ENCODE measurements at places on chromosomes 4 and X.

DNA sequence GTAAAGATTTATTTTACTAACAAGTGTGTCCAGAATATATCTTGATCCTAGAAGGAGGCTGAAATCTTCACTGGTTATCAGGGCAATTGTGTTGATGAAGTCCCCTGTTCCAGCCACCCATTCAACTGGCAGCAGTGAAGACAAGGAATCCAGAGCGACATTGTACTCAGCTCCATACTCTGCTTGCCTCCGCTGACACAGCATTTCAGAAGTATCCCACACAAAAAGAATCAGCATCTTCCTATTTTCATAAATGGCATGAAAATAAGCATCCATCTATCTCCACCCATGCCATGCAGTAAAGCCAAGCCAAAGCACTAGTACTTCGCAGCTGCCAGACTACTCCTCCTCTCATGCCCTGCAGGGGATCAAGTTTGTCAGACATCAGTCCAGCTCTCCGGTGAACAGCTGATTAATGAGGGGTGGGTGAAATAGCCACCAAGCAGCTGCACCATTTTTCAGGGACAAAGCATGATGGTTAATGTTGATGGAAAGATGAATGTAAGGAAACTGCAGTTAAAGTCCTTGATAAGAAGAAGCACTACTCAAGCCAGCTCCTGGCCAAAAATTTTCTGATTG is 54.0 kb downstream of the COL25A1 start:
- DNase-seq: no peak

- DNase-seq: no peak
Measured at GRCh38 chr4:158826057-158826456, 57.2 kb downstream of the FNIP2 start.

DNA sequence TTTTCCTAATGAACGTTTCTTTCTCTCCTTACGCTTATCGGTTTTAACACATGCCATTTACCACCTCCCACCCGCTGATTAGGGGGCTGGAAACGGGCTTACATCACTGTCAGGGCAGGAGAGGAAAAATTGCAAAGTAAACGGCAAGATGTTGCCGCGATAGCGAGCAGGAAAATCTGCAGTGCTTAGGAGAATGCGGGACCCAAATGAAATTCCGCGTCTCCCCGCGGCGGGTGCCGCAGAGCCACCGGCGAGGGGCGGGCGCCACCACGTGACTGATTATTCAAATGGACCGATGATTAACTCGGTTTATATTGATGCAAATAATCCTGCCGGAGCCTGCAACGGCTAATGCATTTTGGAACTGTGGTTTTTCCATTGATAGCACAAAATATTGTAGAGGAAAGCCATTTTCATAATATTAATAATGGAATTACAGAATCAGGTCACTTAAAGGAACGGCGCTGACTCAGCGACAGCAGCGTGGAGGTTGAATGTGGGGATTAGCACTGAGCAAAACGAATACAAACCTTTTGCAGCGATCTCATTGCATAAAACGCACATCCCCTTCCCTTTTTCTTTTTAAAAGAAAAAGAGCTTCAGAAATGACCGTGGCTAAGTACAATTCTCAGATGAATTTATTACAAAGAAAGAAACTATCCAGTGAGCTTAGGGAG is 224.2 kb downstream of the STIM2 start:
- no peak for DNase-seq

DNA sequence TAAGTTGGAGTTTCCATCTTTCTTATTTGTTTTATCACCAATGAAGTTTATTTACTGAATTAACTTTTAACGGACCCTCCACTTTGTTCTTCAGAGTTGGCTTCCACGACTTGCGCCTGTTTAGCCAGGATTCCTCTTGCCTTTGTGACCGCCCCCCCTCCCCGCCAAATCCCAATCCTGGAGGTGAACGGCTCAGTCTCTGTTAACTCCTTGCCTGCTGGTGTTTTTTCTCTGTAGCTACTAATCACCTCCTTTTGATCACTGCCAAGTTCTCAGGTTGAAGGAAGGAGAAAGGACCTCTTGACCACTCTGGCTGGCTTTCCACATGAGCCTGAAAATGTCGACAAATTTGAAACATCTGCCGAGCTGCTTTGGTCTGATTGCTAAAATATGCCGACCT is 46.8 kb upstream of the BCOR start:
- DNase-seq: no peak

DNA sequence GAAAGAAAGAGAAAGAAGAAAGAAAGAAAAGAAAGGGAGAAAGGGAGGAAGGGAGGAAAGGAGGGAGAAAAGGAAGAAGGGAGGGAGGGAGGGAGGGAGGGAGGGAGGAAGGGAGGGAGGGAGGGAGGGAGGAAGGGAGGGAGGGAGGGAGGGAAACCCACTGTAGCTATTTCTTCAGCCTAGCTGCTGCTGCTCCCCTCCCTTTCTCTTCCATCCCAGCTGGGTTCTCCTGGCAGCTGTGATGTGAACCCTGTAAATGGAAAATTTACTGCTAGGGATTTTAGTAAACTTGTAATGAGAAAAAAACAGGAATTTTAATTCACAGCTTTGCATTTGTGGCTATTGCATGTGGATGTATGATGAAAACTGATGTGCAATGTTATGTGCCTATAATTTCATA is 8.0 kb downstream of the NR0B1 start:
- DNase-seq: no peak

GRCh38 chr4:101471201-101471600 is 123.9 kb upstream of the PPP3CA start:
- DNase-seq: no peak

GRCh38 chr4:140743194-140743931 is 12.8 kb downstream of the TBC1D9 start:
- DNase-seq: no peak

DNA sequence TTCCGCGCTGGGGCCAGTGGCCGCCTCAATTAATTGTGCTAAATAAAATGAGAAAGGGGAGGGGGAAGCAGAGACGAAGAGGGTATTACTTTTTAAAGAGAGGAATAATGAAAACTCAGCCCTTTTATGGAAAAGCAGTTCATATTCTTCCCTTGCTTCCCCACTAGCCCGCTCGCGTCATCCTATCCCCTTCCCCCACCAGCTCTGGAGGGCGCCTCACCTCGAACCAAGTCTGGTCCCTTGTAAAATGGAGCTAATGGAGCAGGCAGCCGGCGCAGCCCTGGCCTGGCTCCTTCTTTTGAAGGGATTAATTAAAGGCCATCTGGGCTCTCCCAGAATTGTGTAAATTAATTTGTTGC is 511 bp upstream of the NKX6-1 start:
- no peak for DNase-seq

DNA sequence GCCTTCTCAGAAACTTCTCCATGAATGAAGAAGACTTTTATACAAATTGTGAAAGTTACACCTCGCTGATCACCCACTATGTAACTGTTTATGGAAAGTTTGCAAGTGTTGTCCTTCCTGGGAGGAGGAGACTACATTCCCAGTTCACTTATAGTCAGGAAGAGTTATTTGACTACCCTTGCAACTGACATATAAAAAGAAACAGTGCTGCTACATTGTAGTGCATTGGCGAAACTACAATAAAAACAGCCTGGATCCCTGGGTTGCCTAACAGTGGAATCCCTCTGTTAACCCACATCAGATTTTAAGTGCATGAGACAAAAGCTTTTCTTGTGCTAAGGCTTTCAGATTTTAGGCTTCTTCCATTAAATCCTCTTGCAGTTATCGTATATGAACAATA is 30.4 kb downstream of the MAGEB10 start:
- no peak for DNase-seq

DNA sequence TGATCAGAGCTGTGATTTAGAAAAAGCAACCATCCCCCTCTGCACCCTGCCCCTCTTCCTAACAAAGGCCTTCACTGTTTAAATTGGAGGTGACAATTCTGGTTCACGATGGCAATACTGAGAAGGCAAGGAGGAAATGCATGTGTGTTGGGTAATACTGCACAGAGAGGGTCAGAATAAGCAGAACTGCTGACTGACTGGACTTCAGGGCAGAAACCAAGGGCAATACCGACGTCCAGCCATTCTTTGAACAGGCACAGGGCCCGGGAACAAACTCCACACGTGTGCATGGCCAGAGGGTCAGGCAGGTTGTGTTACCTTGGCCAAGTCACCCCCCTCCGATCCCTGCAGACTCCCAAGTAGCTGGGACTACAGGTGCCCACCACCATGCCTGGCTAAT is 6.0 kb downstream of the ACSL1 start:
- no peak for DNase-seq

- DNase-seq: no peak
Measured at GRCh38 chrX:121122332-121122731, 74.9 kb downstream of the GLUD2 start.

- DNase-seq: no peak
Measured at GRCh38 chr4:88606832-88607231, 14.6 kb downstream of the HERC3 start.

DNA sequence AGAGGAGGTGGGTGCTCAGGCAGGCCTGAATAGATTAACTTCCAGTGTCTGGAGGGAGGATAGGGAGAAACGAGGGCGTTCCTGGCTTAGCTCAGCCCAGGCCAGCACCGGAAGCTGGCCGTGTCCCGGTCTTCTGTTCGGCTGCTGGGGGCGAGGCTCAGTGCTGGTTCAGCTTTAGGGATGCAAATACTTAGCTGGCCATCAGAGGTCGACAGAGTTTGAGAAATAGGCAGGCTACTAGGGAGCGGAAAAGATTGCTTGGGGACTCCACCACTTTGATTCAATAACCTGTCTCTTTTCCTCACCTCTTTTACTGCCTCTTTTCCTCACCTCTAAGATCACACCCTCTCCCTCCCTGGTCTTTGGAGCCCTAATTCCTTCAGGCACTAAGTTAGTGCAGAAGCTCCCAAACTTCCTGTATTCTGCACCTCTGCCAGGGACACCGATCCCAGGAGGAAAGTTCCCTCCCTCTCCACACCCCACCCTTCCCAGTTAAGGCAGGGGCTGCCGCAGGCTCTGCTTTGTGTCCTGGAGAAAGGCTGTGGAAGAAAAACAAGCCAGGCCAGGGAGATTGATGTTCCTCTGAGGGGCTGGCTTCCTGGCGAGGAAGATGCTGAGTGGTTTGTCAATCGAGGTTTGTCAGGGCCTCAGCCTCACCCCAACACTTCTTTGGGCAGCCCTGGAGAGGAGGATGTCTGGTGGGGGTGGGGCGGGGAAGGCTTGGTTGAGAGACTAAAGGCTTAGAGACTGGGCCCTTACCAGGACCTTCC is 6.0 kb upstream of the EFNB1 start:
- peak; percentile 13 for DNase-seq

DNA sequence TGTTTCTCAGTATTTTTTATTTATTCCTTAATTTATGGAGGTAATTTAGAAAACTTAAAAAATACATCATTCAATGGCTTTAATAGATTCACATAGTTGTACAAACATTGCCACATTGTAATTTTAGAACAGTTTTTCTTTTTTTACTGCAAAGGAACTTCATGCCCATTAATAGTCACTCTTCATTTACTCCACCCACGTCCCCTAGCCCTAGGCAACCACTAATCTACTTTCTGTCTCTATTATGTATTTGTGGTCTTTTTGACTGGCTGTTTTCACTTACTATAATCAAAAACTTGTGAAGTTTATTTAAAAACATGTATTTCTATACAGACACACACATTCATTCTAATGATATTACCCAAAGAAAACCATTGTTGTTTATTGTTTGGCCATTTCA is 664.8 kb downstream of the GRID2 start:
- no peak for DNase-seq

GRCh38 chrX:103356130-103356798 is at the start of gene TCEAL9:
TCEAL9 (plus strand) TSS chrX:103356506; CDS start chrX:103357685, 1,179 bp downstream.
- DNase-seq: no peak

- peak; percentile 76 for DNase-seq
Measured at GRCh38 chr4:1216869-1217294, 32.0 kb downstream of the CTBP1 start.

DNA sequence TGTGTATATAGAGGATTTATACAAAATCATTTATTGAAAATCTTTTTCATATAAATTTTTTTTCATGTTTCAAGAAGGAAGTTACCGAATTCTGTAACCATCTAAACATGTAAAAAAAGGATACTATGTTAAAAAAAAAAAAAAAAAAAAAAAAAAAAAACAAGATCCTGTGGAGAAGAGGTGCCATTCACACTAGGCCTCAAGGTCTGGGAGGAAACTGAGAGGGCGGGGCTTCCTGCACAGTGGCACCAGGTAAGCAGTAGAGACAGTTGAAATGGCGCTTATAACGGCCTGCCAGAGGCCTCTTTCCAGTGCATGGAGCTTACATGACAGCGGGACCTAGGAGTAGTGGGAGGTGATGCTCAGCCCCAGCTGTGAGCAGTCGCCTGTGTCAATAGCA is 17.5 kb downstream of the TRAPPC2 start:
- no peak for DNase-seq

- DNase-seq: no peak
Measured at GRCh38 chr4:186341655-186342054, 75.7 kb downstream of the F11 start.

- no peak for DNase-seq
Measured at GRCh38 chr4:74667438-74667837, 126.9 kb downstream of the BTC start.

DNA sequence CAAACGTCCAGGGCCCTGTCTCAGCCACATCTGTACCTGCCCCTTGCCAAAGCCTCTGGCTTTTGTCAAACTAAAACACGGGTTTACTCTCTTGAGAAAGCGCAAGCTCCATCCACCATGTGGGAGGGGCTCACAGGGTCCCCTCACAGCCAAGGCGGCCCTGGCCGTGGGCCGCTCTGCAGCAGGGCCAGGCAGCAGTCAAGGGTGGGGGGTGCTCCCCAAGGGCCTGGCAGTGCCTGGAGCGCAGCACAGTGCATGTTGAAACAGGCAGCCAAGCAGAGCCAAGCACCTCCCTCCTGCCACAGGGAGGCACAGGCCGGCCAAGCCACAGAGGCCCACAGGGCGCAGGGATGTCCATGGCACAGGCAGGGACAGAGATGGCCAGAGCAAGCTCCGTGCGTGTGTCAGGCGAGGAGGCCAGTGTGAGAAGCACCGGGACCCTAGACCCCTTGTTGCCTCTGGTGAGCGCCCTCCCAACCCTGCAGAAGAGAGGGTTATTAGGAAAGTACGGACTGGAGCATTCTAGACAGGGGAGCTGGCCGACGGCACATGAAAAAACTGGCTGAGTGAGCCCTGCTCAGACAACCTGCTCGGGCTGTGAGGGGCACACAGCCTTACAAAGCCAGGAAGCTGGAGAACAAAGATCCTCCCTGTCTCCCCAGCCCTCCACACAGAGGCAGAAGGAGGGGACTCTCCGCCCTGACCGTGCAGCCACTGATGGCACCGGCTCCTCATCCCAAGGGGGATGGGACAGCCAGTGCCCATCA is 39.0 kb downstream of the FAM53A start:
- DNase-seq: no peak
